ENCODE measurements at places on chromosomes 13 and 19.

- DNase-seq: no peak
Measured at GRCh38 chr13:30696278-30697176, 38.8 kb upstream of the ALOX5AP start.

DNA sequence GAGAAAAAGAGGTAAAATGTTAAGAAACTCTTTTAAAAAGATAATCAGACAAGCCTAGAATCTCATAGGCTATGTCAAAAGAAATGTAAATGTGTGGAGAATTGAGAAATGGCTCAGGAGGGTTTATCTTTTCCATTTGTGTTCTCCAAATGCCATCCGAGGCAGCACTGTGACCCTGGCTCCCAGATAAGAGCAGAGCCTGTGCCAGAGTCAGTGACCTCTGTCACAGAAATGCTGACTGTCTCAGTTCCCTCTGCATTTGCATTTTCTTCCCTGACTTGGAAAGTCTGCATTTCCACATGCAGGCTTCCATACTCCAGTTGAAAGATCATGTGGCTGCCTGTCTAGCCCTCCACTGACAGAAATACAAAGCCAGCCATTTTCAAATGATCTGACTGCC is 42.0 kb downstream of the SERTM1 start:
- no peak for DNase-seq

DNA sequence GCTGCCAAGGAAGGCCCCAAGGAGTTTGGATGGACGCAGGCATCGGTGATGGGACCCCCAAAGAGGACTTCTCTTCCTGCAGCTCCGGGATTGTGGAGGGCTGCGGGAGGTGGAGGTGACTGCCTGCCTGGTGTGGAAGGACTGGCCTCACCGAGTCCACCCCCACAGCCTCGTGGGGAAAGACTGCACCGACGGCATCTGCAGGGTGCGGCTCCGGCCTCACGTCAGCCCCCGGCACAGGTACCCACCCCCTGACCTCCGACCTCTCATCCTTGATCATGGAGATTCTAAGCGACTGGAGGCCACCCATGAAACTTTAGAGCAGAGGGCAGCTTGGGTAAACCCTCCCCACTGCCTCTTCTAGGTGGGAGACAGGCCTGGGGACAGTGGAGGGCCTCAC is 16.9 kb upstream of the CLASRP start:
- no peak for DNase-seq

DNA sequence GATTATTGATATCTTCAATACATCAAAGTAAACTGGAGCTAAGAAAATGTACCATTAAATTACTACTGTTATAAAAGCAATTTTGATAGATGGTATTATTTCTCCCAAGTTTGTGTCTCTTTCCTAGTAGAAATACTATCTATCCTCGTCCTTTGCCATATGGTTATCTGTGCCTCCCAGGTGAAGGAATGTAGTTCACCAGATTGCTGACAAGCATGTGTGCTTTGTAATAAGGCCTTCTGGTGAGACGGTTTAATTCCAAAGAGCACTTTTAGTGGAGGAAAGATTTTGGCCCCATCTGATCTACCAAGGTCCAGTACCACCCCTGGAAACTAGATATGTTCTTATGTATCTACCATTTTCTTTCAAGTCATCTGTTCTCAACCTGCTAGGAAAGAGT is 243.6 kb downstream of the DLEU7 start:
- DNase-seq: no peak

DNA sequence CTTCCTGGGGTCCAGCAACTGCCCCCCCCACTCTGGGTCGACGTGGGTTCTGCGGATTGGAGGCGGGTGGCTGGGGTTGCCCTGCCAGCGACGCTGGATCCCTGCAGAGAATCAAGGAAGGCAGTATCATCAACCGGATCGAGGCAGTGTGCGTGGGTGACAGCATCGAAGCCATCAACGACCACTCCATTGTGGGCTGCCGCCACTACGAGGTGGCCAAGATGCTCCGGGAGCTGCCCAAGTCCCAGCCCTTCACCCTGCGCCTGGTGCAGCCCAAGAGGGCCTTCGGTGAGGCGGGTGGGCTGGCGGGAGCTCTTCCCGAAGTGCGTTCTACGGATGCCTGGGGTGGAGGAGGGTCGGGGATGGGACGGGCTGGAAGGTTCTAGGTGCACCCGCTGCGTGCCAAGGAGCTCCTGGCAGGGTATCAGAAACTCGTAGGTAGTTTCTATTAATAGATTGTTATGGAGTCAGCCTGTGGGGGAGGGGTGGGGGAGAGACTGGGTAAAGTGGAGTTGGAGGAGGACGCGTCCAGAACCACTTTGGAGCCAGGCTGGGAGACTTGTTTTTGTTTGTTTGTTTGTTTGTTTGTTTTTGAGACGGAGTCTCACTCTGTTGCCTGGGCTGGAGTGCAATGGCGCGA is 1.5 kb downstream of the GIPC3 start:
- DNase-seq: no peak

DNA sequence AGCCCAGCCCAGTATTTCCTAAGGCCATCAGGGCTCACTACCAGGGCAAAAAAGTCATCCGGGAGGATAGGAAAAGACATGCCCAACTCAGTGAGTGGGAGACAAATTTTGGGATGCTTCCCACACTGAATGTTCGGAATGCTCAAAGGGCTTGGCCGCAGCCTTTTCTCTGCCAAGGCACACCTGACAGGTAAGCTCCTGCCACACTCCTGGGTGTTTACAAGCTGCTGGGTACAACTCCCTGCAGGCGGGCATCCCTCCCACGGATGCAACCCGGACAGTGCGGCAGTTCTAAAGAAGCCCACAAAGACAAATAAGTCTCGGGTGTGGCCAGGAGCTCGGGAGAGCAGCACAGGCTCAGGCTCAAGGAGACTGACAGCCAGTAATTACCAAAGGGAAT is 28.1 kb downstream of the SLC7A1 start:
- DNase-seq: no peak

GRCh38 chr19:3071768-3072167 is 9.5 kb upstream of the TLE5 start:
- DNase-seq: no peak

GRCh38 chr19:19402656-19403372 is 2.7 kb upstream of the GATAD2A start:
- DNase-seq: no peak

- DNase-seq: no peak
Measured at GRCh38 chr13:59480396-59481259, 683.1 kb downstream of the DIAPH3 start.

DNA sequence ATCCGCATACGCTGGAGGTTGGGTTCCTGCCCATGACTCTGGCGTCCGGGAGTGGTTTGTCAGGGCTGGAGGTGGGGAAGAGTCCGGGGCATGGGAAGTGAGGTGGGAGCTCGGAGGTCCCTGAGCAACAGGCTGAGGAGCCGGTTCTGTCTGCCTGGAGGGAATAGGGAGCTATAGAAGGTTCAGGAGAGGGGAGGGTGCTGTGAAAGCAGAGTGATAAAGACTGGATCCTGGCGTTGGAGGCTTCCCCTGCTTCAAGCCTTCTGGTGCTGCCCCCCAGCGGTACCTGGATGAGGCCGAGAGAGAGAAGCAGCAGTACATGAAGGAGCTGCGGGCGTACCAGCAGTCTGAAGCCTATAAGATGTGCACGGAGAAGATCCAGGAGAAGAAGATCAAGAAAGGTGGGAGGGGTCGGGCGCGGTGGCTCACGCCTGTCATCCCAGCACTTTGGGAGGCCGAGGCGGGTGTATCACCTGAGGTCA is 2.6 kb downstream of the HMG20B start:
- no peak for DNase-seq

- DNase-seq: no peak
Measured at GRCh38 chr13:23496255-23496654, 62.8 kb upstream of the SACS start.

GRCh38 chr19:18807861-18808331 is 16.8 kb upstream of the COMP start:
- DNase-seq: no peak

DNA sequence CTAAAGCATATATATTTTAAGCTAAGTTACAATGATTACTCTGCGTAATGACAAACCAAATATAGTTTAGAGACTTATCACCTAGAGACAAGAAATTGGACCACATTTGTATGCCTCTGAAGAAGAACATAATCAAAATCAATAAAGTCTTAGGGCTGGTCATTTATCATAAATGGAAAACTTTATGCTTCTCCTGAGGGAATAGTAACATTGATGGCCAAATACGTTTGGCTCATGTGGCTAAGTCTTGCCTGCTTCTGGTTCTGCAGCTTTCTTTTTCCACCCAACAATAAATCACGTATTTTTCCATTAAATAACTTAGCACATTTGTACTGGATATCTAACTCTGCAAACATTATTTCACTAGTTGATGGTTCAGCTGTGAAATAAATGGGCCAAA is 458.4 kb downstream of the SLITRK1 start:
- DNase-seq: no peak

GRCh38 chr13:44303681-44304432 is 69.8 kb upstream of the SERP2 start:
- no peak for DNase-seq

- no peak for DNase-seq
Measured at GRCh38 chr19:28294395-28294794, 918.6 kb downstream of the UQCRFS1 start.

Measured in retinal pigment epithelial cell (primary cell).